Smooth muscle cell of trachea (primary cell): ENCODE measurements at places on chromosomes 12 and 14. TPM values are rescaled to one million over a fixed set of nuclear protein-coding genes. Genes with fewer than 3 reads are reported as not detected.

PSMD9 gene
- total RNA-seq = 94.4 and 139 TPM in 2 replicates

STXBP6 gene
- 6.1 and 9.6 TPM in 2 replicates for total RNA-seq

INHBC gene
- total RNA-seq = not detected in 2 replicates

KCNA1 gene
- under 0.01 TPM in 1 of 2 replicates, not detected in the other for total RNA-seq

PLA2G1B gene
- 0.33 TPM in 1 of 2 replicates, not detected in the other for total RNA-seq

SERPINA6 gene
- total RNA-seq = 0.17 TPM in 1 of 2 replicates, not detected in the other

FOXN4 gene
- total RNA-seq = not detected in 2 replicates

OR11H12 gene
- total RNA-seq = not detected in 2 replicates

PRH2 gene
- not detected in 2 replicates for total RNA-seq

FSCB gene
- under 0.01 TPM in 1 of 2 replicates, not detected in the other for total RNA-seq

SLCO1A2 gene
- total RNA-seq = not detected in 2 replicates

PWP1 gene
- 69.0 and 122 TPM in 2 replicates for total RNA-seq

MANSC4 gene
- total RNA-seq = not detected in 2 replicates

AMN gene
- 0.15 and 0.17 TPM in 2 replicates for total RNA-seq

ACRBP gene
- total RNA-seq = 0.29 and 0.50 TPM in 2 replicates

TAS2R9 gene
- not detected in 2 replicates for total RNA-seq
